ENCODE measurements at places on chromosomes 12 and 14.

DNA sequence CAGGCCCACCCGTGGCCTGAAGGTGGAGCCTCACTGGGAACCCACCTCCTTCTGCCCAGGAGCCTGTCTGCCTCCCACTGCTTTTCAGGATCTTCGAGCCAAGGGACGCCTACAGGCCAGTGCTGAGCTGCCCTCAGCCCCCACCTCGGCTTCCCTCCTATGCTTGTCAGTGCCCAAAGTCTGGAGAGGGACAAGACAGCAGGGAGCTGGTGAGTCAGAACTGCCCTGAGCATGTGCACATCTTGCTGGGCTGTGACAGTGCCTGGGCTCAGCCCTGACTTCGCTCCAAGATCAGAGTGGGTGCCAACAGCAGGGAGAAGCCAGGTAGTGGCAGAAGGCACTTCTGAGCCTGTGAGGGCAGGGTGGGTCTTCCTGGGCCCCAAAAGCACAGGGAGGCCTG, 286.8 kb downstream of the AEBP2 start:
- no peaks in the 10 kb centered on the region for H3K36me3 ChIP-seq
- peaks cover 3% of the 10 kb centered on the region for H3K4me1 ChIP-seq
- H3K27me3 ChIP-seq, result no peaks in the 10 kb centered on the region
- H3K4me3 ChIP-seq, result no peak overlapping the region
- no peak overlapping the region for H3K27ac ChIP-seq

GRCh38 chr14:53368711-53369201, 215.6 kb upstream of the DDHD1 start:
- no peaks in the 10 kb centered on the region for H3K36me3 ChIP-seq
- no peak overlapping the region for H3K4me3 ChIP-seq
- peaks cover 2% of the 10 kb centered on the region for H3K27me3 ChIP-seq
- peak; percentile 88 for DNase-seq
- no peak overlapping the region for H3K27ac ChIP-seq

- no peak overlapping the region for H3K27ac ChIP-seq
- H3K4me1 ChIP-seq, result no peaks in the 10 kb centered on the region
- DNase-seq, result no peak
- no peaks in the 10 kb centered on the region for H3K36me3 ChIP-seq
- H3K4me3 ChIP-seq, result no peak overlapping the region
- H3K27me3 ChIP-seq, result no peaks in the 10 kb centered on the region
Measured at GRCh38 chr14:78282437-78282836, 112.3 kb downstream of the NRXN3 start.

DNA sequence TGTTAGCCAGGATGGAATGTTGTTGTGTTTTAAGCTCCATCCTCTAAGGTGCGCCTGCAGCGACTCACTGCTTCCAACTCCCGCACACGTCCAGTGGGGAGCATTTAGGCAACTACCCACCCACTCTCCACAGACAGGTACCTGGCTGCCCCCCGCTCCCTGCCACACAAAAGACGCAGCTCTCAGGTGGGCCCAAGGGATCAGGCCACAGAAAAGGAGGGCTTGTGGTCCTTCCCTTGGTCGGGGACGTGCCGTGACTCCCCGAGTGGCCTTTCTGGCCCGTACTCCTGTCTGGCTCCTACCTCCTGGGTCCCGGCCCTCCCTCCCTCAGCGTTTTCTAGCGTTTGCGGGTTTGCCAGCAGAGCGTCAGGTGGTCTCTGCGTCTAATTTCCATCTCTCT, 16.2 kb downstream of the TEDC1 start:
- no peak overlapping the region for H3K4me3 ChIP-seq
- H3K27me3 ChIP-seq, result peaks cover 17% of the 10 kb centered on the region
- H3K4me1 ChIP-seq, result no peaks in the 10 kb centered on the region
- no peak for DNase-seq
- no peaks in the 10 kb centered on the region for H3K36me3 ChIP-seq
- no peak overlapping the region for H3K27ac ChIP-seq

- peak; percentile 35 for DNase-seq
- peaks cover 44% of the 10 kb centered on the region for H3K27me3 ChIP-seq
- no peak overlapping the region for H3K4me3 ChIP-seq
- no peaks in the 10 kb centered on the region for H3K36me3 ChIP-seq
- H3K27ac ChIP-seq, result no peak overlapping the region
Measured at GRCh38 chr14:103103461-103104388, 9.2 kb downstream of the EXOC3L4 start.
